Heart right ventricle (tissue), 16 donors: ENCODE measurements at places on chromosomes 11 and 22.

GRCh38 chr11:129864811-129865210 lies 30.6 kb downstream of the NFRKB start:
- H3K27ac ChIP-seq: no peak overlapping the region
- no peaks in the 10 kb centered on the region for H3K27me3 ChIP-seq
- peaks cover 50% of the 10 kb centered on the region for H3K36me3 ChIP-seq
- DNase-seq: no peak
- H3K4me3 ChIP-seq: no peak overlapping the region

GRCh38 chr11:134733646-134734045 lies 321.6 kb upstream of the B3GAT1 start:
- DNase-seq: no peak
- H3K27me3 ChIP-seq: no peaks in the 10 kb centered on the region
- no peaks in the 10 kb centered on the region for H3K4me1 ChIP-seq
- H3K4me3 ChIP-seq: no peak overlapping the region

DNA sequence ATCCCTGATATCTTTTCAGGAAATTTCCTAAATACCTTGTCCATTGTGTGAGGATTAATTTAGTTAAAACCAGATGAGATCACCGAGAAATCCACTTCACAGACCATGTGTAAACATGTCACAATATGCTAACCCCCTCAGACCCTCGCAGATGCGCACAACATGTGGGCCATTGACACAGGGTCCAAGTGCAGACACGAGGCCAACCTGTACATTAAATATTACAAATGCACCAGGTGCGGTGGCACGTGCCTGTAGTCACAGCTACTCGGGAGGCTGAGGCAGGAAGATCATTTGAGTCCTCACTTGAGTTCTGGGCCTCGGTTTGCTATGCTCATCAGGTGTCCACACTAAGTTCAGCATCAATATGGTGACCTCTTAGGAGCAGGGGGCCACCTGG lies 9.9 kb upstream of the TMPRSS4 start:
- H3K27ac ChIP-seq: no peak overlapping the region
- DNase-seq: no peak
- H3K36me3 ChIP-seq: no peaks in the 10 kb centered on the region
- H3K4me1 ChIP-seq: no peaks in the 10 kb centered on the region
- H3K4me3 ChIP-seq: no peak overlapping the region
- H3K27me3 ChIP-seq: no peaks in the 10 kb centered on the region

- H3K36me3 ChIP-seq: no peaks in the 10 kb centered on the region
- H3K27ac ChIP-seq: no peak overlapping the region
- peaks cover 18% of the 10 kb centered on the region for H3K27me3 ChIP-seq
- no peak for DNase-seq
- no peak overlapping the region for H3K4me3 ChIP-seq
These were observed 50.8 kb upstream of the ELF5 start for GRCh38 chr11:34564406-34564805.

DNA sequence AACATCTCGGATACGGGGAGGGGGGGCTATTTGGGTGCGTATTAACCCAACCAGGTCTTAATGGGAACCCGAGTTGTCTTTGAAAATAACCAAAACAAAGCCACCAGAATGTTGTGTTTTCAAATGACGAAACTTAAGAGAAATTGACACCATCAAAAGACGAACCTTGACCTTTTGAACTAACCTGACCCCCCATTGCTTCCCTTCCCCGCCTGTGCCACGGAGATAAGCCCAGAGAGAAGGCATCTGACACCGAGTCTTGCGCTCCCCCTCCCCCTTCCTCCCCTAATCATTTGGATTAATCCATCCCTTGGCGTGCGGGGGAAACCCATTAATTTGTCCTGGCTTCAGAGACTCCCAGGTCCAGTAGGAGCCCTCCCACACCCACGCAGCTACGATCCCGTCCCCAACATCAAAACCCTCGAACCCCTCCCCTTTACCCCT lies 4.5 kb upstream of the GCAT start:
- no peak for DNase-seq
- H3K27ac ChIP-seq: no peak overlapping the region
- H3K36me3 ChIP-seq: no peaks in the 10 kb centered on the region
- no peaks in the 10 kb centered on the region for H3K27me3 ChIP-seq

GRCh38 chr11:9136741-9137140 lies 45.3 kb upstream of the SCUBE2 start:
- no peak overlapping the region for H3K4me3 ChIP-seq
- no peaks in the 10 kb centered on the region for H3K27me3 ChIP-seq
- H3K4me1 ChIP-seq: peaks cover 35% of the 10 kb centered on the region
- no peak overlapping the region for H3K27ac ChIP-seq
- peaks cover 7% of the 10 kb centered on the region for H3K36me3 ChIP-seq

GRCh38 chr22:39623603-39624500 lies 53.3 kb downstream of the CACNA1I start:
- no peaks in the 10 kb centered on the region for H3K36me3 ChIP-seq
- H3K4me1 ChIP-seq: no peaks in the 10 kb centered on the region
- no peak for DNase-seq
- H3K27me3 ChIP-seq: peaks cover 70% of the 10 kb centered on the region

GRCh38 chr22:39132871-39133524 lies 19.5 kb downstream of the CBX7 start:
- DNase-seq: no peak
- no peak overlapping the region for H3K4me3 ChIP-seq
- no peak overlapping the region for H3K27ac ChIP-seq
- no peaks in the 10 kb centered on the region for H3K27me3 ChIP-seq
- H3K4me1 ChIP-seq: peaks cover 30% of the 10 kb centered on the region

DNA sequence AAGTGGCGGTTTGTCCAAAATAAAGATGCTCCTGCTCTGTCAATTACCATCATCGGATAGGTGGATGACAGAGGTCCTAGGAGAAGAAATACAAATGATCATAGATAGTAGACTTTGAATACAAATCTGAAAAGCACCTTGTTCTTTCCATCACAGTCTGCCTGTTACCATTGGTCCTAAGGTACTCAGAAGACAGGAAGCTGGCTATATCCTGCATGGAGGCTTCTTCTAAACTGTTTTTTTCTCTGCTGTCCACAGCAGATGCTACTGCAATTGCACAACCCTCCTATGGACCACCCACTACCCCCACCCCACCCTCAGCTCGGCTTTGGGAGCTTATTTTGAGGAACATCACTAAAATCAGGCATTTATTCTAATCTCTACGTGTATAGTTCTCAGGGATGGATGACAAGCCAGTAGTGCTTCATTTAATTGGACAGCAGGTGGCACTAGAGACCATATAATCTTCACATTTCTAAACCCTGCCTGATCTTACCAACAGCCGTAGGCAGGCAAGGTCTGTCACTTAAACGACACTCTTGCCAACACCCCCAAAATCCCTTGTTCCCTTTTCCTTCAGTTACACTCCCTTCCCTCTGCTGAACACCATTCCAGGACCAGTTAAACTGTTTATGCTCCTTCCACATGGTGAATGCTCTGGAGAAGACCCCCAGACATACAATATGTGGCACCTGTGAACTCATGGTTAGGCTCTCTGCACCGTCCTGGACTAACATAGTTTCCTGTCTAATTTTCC lies 6.6 kb upstream of the PTS start:
- DNase-seq: no peak
- H3K27ac ChIP-seq: no peak overlapping the region
- H3K27me3 ChIP-seq: no peaks in the 10 kb centered on the region
- H3K4me1 ChIP-seq: peaks cover 5% of the 10 kb centered on the region

DNA sequence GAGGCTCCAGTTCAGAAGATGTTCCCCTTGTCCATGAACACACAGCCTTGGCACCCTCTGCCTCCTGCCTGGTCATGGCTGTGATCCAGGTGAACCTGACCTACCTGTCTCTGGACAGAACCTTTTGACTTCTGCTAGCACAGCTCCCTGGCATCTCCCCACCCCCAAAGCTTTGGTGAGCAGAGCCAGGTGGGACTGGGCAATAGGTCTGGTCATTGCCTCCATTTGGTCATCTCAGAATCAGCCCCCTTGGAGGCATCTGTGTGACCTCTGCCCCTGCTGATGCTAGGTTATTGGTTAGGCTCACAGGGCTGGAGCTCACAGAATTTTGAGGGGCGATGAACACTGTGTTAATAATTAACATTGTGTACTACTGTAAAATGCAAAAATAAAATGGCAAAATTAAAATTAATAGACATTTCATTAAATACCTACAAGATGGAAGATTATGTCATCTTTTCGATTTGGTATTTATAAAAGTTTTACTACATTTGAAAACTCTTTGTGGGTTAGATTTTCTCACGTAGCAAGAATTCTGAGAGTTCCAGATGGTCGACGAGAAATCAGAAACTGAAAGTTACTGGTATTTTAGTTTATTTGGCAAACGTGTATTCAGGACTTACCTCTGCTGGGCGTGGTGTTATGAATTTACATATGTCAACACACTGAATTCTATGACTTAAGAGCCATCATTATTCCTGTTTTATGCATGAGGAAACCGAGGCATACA lies 8.3 kb upstream of the KIAA0930 start:
- no peaks in the 10 kb centered on the region for H3K27me3 ChIP-seq
- H3K4me1 ChIP-seq: no peaks in the 10 kb centered on the region
- H3K4me3 ChIP-seq: no peak overlapping the region
- no peaks in the 10 kb centered on the region for H3K36me3 ChIP-seq

DNA sequence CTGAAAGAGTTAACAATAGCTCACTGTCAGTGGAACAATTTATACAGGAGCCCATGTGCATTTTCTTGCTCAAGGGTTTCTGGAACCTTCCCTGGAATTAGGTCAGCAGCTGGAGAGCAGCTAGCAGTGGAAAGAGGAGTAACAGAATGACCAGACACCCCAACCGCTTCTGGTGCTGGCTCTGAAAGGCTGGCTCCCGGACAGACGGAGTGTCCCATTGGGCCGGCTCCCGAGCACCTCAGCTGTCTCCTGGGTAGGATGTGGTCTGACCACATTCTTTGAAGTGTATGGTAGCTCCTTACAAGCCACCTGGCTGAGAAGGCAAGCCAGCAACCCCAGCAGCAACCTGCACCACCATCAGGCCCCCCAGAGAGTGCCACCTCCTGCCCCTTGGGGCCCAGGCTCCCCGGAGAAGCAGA lies 44.7 kb downstream of the ABTB2 start:
- H3K36me3 ChIP-seq: no peaks in the 10 kb centered on the region
- no peak overlapping the region for H3K27ac ChIP-seq
- no peak overlapping the region for H3K4me3 ChIP-seq

- no peak for DNase-seq
- no peak overlapping the region for H3K4me3 ChIP-seq
- H3K4me1 ChIP-seq: no peaks in the 10 kb centered on the region
- H3K36me3 ChIP-seq: no peaks in the 10 kb centered on the region
These were observed 62.8 kb downstream of the PHF21B start for GRCh38 chr22:44947049-44947448.

GRCh38 chr22:38638216-38638615 lies 18.0 kb downstream of the FAM227A start:
- H3K4me3 ChIP-seq: no peak overlapping the region
- no peaks in the 10 kb centered on the region for H3K36me3 ChIP-seq
- no peaks in the 10 kb centered on the region for H3K27me3 ChIP-seq
- H3K4me1 ChIP-seq: no peaks in the 10 kb centered on the region

DNA sequence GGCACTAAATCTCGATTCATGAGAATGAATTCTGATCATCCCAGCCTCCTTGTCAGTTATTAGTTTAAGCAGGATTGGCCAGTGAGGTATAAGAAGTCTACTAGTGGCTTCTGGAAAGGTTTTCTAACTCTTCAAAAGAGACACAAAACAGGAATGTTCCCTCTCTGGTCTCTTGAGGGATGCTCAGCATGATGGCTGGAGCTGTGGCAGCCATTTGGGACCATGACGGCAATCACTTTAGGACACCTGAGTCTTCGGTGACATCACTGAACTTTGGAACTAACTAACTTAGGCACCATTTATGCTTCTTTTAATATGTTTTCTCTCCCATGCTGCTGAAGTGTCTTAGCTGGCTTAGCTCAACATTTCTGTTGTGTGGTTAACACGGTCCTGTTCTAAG lies 20.2 kb upstream of the CRY2 start:
- no peaks in the 10 kb centered on the region for H3K27me3 ChIP-seq
- H3K4me3 ChIP-seq: no peak overlapping the region
- DNase-seq: no peak
- H3K27ac ChIP-seq: no peak overlapping the region
- peaks cover 4% of the 10 kb centered on the region for H3K4me1 ChIP-seq

GRCh38 chr11:97432926-97433325 lies 1043.1 kb downstream of the JRKL start:
- no peak overlapping the region for H3K4me3 ChIP-seq
- no peaks in the 10 kb centered on the region for H3K4me1 ChIP-seq
- DNase-seq: no peak
- H3K36me3 ChIP-seq: no peaks in the 10 kb centered on the region
- no peak overlapping the region for H3K27ac ChIP-seq
- no peaks in the 10 kb centered on the region for H3K27me3 ChIP-seq

- DNase-seq: no peak
- H3K27ac ChIP-seq: no peak overlapping the region
- no peak overlapping the region for H3K4me3 ChIP-seq
These were observed 41.2 kb downstream of the NTM start for GRCh38 chr11:131411636-131412035.

- H3K36me3 ChIP-seq: no peaks in the 10 kb centered on the region
- no peaks in the 10 kb centered on the region for H3K27me3 ChIP-seq
- no peak overlapping the region for H3K4me3 ChIP-seq
- no peak overlapping the region for H3K27ac ChIP-seq
- no peaks in the 10 kb centered on the region for H3K4me1 ChIP-seq
These were observed 304.8 kb upstream of the ISX start for GRCh38 chr22:34761111-34761510.

DNA sequence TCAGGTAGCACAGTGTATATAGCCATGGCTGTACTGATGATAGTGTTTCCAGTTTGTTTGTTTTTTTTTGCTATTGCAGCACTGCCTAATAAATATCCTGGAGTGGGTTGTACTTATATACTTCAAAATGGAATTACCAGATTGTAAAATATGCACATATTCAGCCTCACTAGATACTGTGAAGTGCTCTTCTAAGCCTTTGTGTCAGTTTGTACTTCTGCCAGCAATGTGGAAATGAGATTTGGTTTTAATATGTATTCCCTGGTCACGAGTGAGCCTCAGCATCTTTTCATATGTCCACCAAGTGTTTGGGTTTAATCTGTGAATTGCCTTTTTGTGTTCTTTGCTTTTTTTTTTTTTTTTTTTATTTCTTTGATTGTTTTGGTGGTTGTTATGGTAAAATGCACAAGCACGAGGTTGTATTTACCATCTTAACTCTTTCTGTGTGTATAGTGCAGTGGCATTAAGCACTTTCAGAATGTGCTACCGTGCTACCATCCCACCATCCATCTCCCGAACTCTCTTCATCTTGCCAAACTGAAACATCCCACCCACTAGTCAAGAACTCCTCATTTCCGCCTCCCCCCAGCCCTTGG lies 34.9 kb downstream of the ST3GAL4 start:
- H3K4me3 ChIP-seq: no peak overlapping the region
- no peak overlapping the region for H3K27ac ChIP-seq
- H3K4me1 ChIP-seq: peaks cover 79% of the 10 kb centered on the region
- no peak for DNase-seq
- H3K27me3 ChIP-seq: no peaks in the 10 kb centered on the region
- no peaks in the 10 kb centered on the region for H3K36me3 ChIP-seq

DNA sequence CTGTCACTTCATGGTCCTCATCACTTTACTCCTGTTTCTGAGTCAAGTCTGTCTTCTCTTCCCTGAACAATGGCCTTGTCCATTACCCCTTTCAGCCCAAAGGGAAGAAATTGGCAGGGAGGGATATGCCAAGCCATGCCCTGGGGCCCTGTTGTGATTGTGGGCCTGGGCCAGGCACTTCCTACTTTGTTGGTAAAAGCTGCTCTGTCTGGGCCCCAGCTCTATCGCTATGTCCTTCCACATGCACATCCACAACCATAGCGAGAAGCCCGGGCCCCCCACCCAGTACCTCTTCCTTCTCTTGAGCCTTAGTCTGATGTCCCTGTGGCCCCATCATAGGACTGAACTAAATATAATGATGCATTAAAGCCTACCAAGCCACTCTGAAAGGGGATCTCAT lies 126.7 kb upstream of the RCN1 start:
- H3K27ac ChIP-seq: no peak overlapping the region
- no peaks in the 10 kb centered on the region for H3K36me3 ChIP-seq
- no peaks in the 10 kb centered on the region for H3K4me1 ChIP-seq
- DNase-seq: no peak
- no peak overlapping the region for H3K4me3 ChIP-seq
- no peaks in the 10 kb centered on the region for H3K27me3 ChIP-seq
